ENCODE measurements at places on chromosomes 11 and 22.
A peak's percentile ranks its signal among the peaks of the same experiment; 100 is the strongest.

GRCh38 chr22:26785932-26786331, 128.5 kb downstream of the MIAT start:
- no peak for DNase-seq

- DNase-seq: no peak
These were observed 14.8 kb downstream of the APLNR start for GRCh38 chr11:57222239-57222638.

- no peak for DNase-seq
These were observed 121.8 kb upstream of the POU2AF2 start for GRCh38 chr11:111123463-111124398.

- no peak for DNase-seq
These were observed 118.1 kb downstream of the ETS1 start for GRCh38 chr11:128469220-128469619.

GRCh38 chr11:70128435-70128906, 50.4 kb downstream of the ANO1 start:
- peak; percentile 39 for DNase-seq

GRCh38 chr11:32911413-32911812, 18.8 kb downstream of the QSER1 start:
- DNase-seq: no peak

- no peak for DNase-seq
These were observed 29.8 kb downstream of the SGSM3 start for GRCh38 chr22:40400159-40400558.

DNA sequence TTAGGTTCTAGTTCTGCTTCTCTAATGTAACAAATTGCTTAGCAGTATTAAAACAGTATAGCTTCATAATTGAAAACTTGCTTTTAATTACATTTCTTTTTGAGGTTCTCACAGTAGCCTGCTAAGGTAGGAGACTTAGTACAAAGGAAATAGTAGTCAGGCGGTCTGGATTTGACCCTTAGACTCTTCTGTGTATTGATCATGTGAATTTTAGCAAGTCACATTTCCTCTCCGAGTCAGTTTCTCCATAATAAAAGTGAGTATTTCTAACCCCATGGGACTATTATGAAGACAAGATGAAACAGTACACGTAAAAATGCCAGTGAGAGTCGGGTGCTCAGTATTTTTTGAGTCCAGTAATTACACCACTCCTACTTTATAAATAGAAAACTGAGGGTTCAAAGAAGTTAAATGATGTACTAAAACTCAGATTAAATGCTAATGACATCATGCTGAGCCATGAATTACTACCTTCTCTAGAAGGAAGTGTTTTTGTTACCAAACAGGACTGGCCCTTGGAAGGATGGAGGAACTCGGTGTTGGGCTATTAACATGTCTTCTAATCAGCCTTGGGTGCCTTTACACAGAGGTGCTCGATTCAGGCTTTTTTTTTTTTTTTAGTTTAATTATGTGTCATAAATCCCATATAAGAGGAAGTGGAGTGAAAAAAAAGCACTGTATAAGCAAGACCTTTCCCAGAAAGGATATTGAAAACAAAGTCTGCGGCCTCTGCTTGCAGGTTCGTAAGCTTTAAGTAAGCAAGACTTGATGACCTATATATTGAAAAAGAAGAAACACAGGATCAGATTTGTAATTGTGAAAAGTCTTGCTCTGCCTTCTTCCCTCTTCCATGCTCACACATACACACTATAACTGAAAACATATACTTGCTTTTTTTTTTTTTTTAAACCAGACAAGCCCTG, 109.0 kb downstream of the EMSY start:
- DNase-seq: no peak

GRCh38 chr11:9601037-9601875, 27.8 kb downstream of the WEE1 start:
- DNase-seq: peak; percentile 89

GRCh38 chr22:39395936-39396796, 3.4 kb upstream of the TAB1 start:
- peak; percentile 25 for DNase-seq

DNA sequence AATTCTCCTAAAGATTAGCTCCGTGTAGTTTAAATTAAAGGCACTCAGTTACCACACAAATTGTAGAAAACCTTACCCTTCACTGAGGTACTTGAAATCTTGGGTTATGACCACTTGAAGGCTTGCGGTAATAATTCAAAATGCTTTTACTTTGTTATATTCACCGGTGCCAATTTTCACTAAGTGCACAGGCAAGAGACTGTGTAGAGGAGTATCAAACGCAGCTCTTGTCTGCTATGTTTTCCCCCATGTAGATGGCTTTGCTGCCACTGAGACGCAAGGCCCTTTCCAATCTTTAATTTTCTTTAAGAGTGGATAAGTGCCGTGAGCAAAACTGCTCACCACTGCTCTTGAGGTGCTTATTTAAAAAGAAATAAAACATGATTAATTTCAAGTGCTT, 155.8 kb downstream of the CADM1 start:
- no peak for DNase-seq

DNA sequence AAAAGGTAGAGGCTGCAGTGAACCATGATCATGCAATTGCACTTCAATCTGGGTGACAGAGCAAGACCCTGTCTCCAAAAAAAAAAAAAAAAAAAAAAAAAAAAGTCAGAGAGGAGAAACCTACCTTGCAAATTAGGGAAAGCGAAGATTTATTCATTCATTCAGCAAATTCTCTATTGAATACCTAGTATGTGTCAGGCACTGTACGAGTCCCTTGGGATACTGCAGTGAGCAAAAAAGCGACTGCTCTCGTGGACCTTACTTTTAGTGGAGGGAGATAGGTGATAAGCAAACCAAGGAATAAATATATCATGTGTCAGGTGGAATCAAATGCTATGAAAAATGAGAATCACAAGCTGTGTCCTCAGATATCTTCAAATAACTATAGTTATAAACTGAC, 101.3 kb downstream of the STIM1 start:
- DNase-seq: no peak

GRCh38 chr11:16226245-16226644, 130.1 kb downstream of the SOX6 start:
- DNase-seq: peak; percentile 40

- no peak for DNase-seq
These were observed 29.8 kb downstream of the CAPN1 start for GRCh38 chr11:65211293-65212105.

- DNase-seq: no peak
These were observed 138.9 kb downstream of the NELL1 start for GRCh38 chr11:20808328-20808727.

GRCh38 chr11:9214765-9215164, 50.4 kb downstream of the DENND5A start:
- DNase-seq: peak; percentile 68

DNA sequence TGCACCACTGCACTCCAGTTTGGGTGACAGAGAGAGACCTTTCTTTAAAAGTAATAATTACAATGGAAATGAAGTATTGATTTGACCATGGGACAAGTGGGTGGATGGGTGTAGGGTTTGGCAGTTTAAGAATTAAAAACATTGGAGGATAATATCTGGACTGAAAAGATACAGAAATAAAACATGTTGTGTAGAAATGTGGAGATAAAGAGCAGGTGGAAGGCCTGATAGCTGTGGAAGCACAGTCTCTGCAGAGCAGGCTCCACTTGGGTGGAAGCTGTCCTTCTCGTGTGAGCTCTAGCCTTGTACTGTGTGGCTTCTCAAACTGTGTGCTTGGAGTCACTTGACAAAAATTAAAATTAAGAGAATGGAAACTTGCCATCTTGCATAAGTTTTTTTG, 25.6 kb downstream of the APLP2 start:
- no peak for DNase-seq

- DNase-seq: peak; percentile 58
These were observed 12.0 kb downstream of the BRSK2 start for GRCh38 chr11:1401656-1402221.

DNA sequence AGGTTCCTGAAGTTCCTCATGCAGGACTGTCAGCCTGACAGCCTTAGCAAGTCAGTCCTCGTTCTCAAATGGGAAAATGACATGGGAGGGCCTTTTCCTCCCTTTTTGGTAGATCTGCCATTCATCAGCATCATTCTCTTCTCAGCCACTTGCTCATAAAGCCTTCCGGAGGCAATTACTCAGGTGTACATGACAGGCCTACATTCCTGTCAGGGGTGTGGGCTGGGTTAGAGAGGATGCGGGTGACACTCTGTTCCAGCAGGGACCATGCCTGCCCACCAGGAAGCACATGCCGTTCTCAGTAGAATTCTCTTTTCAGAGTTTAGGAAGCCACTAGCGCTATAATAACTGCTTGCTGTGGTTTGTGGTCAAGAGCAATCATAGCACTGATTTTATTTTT, 24.2 kb upstream of the ANKK1 start:
- no peak for DNase-seq

- DNase-seq: no peak
These were observed 12.7 kb upstream of the IL2RB start for GRCh38 chr22:37162221-37163095.

DNA sequence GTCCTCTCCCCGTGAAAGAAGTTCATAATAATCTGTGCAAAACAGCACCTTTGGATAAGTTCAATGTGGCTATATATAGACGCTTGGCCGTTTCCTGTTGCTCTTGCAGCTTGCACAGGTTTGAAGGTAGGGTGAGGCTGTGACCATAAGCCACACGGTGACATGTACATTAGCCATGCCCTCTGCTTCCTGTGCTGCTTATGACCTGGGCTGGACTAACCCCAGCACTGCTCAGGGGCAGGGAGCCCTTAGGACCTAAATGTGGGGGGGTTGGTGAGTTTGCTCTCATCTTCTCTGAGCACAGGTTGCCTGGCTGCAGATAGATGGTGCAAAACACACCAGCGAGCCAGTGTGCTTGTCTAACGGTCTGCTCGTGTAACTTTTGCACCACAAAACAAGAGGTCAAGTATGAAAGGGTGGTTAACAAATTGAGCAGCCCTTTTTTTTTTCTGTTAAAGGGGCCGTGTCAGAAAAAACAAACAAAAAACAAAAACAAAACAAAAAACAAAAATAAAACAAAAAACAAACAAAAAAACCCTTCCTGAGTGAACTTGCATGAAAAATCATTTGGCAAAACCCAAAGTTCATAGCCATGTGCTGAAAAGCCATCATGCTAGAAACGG, 37.3 kb downstream of the FLI1 start:
- no peak for DNase-seq

DNA sequence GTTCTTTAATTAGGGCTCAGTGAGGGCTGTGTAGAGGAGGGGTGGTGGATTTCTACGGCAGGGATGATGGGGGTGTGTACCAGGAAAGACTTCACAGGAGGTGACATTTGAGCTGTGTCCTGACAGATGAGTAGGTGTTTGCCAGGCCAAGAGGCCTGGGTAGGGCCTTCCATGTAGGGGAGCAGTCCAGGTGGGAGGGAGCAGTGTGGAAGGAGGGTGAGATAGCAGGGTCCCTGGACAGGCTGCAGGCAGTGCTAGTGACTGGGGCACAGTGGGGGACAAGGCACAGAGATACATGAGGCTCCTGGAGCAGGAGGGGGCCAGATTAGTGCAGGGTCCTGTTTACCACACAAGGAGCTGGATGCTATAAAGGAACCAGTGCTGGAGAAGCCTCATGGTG, 147.9 kb upstream of the CADM1 start:
- DNase-seq: no peak

DNA sequence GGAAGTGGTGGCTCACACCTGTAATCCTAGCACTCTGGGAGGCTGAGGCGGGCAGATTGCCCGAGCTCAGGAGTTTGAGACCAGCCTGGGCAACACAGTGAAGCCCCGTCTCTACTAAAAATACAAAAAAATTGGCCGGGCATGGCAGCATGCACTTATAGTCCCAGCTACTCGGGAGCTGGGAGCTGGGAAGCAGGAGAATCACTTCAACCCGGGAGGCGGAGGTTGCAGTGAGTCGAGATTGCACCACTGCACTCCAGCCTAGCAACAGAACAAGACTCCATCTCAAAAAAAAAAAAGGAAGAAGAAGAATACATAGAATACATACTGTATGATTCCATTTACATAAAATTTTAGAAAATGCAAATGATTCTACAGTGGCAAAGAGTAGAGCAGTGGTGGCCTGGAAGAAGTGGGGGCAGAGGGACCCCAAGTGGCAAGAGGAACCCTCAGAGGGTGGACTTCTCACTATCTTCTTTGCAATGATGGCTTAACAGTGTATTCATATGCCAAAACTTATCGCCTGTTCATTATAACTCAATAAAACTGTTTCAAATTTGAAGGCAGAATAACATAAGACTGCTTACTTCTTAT, 22.0 kb downstream of the PACSIN2 start:
- DNase-seq: no peak

GRCh38 chr11:100727410-100727809, 40.3 kb downstream of the ARHGAP42 start:
- peak; percentile 17 for DNase-seq

All from EH (cell line).